ENCODE measurements at places on chromosomes 12 and 14. TPM values are rescaled to one million over a fixed set of nuclear protein-coding genes. Genes with fewer than 3 reads are reported as not detected.

DPY19L2 gene
- 1.8 TPM for total RNA-seq

ADCY6 gene
- total RNA-seq, result 43.7 TPM

EXD2 gene
- total RNA-seq, result 14.8 TPM

GZMB gene
- not detected for total RNA-seq

HOXC11 gene
- total RNA-seq, result 0.14 TPM

FOXG1 gene
- total RNA-seq, result under 0.01 TPM

TRIM9 gene
- total RNA-seq, result 0.18 TPM

CLEC4D gene
- not detected for total RNA-seq

DPPA3 gene
- total RNA-seq, result not detected

TBX3 gene
- total RNA-seq, result 22.0 TPM

FZD10 gene
- not detected for total RNA-seq

CACNA2D4 gene
- total RNA-seq, result 0.43 TPM

KRT81 gene
- total RNA-seq, result 0.28 TPM

KRT72 gene
- total RNA-seq, result not detected

G2E3 gene
- total RNA-seq, result 13.8 TPM

THTPA gene
- 12.5 TPM for total RNA-seq

All from smooth muscle cell of bladder (primary cell).